Spinal cord (tissue), 10 donors: ENCODE measurements at places on chromosomes 11 and 22.

GRCh38 chr22:26941896-26942636, 284.7 kb downstream of the MIAT start:
- no peak for DNase-seq

- no peak for DNase-seq
Observed at GRCh38 chr11:19226378-19227195, 14.2 kb downstream of the E2F8 start.

DNA sequence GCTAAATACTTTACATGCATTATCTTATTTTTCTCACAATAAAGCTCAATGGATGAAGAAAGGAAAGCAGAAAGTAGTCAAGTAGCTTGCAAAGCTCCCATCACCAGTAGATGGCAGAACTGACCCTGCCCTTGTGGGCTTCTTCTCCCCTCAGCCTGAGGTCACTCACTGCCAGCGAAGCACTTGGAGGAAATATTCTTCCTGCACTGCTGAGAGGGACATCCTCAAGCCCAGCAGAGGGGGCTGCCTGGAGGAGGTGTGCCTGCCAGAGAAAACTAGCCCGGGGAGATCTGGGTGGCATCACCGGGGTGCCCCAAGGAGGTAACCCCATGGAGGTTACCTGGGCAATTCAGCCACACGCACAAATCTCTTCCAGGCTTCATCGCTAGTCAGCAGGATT, 6.6 kb downstream of the APOL4 start:
- DNase-seq, result no peak

DNA sequence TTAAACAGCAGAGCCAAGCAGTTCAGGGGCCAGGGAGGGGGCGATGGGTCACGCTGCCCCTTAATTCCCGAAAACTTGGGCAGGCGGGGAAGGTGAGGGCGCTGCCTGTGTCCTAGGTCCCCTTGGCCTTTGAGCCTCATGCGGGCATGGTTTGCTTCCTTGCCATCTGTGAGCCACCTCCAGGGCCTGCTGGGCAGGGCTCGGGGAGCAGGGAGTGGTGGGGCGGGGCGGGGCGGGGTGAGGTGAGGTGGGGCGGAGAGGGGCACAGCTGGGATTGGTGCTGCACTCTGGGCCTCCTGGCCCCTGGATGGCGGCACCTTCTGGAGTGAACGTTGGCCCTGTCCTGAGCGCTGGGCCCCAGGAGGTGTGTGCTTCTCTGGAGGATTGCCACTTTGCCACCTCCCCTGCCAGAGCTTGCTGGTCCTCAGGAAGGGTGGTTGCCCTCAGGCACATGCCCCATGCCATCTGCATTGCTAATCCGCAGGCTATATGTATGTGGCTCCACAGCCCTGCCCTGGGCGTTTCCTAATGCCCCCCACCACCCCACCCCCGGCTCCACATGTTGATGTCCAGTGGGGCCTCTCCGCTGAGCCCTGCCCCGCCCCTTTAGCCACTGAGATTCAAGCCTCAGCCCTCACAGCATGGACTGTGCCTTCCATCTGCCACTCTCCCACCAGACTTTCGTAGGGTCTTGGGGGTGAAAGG, 352.5 kb downstream of the TBC1D22A start:
- no peak for DNase-seq

DNA sequence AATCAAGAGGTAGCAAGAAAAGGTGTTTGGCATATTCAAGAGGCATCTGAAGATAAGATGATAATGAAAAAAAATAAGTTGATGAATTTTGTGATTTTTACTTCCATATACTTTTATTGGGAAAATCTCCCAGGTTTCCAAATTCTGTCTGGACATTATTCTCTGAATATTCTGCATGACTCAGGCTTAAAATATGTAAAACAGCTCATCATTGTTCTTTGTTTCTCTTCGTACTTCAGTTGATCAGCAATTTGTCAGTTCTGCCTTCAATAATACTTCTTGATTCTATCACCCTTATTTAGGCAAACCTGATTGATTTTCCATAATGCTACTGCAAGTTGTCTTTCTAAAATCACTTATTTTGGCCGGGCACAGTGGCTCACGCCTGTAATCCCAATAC, 30.2 kb downstream of the GTF2H1 start:
- DNase-seq, result no peak

DNA sequence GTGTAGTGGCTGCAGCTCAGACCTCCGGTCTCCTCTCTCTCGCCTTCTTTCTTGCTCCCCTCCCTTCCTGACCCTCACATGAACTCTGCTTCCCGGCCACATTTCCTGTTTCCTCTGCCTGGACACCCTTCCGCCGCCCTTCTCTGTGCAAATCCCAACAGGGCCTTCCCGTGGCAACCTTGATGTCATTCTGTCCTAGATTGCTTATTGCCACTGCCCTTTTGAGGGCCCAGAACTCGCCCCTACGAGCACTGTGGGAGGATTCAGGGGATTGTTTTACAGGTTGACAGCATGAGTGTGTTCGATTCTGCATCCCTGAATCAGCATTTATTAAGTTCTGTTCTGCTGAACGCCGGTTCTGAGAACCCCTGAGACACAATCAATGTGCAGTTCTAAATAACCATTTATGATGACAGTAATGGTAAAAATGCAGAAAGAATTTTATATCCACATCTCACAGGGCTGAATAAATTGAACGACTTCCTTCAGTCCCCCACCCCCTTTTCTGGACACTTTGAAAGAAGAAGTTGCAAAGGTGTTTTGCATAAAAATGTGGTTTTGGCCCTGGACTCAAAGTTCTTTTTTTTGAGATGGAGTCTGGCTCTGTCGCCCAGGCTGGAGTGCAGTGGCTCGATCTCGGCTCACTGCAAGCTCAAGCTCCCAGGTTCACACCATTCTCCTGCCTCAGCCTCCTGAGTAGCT, 6.4 kb downstream of the BATF2 start:
- no peak for DNase-seq

- DNase-seq, result no peak
Observed at GRCh38 chr11:130300567-130300966, 14.2 kb downstream of the ZBTB44 start.

GRCh38 chr11:65181569-65182257, at the start of gene CAPN1:
CAPN1 (plus strand) TSS chr11:65181928; CDS start chr11:65182702, 774 bp downstream.
- no peak for DNase-seq
